Stimulated activated CD4-positive, alpha-beta T cell treated with anti-CD3 and anti-CD28 coated beads, TNF-alpha, amount 100 ng/mL, for 4 hours (primary cell): ENCODE measurements at places on chromosomes 4 and X.

GRCh38 chrX:103356130-103356798, at the start of gene TCEAL9:
TSS of gene TCEAL9 (plus strand) at chrX:103356506. CDS start at chrX:103357685, 1,179 bp downstream.
- DNase-seq, result no peak

GRCh38 chr4:60617731-60618130, 582.4 kb upstream of the ADGRL3 start:
- DNase-seq, result no peak

- DNase-seq, result no peak
Measured at GRCh38 chr4:158786121-158786601, 17.3 kb downstream of the FNIP2 start.

DNA sequence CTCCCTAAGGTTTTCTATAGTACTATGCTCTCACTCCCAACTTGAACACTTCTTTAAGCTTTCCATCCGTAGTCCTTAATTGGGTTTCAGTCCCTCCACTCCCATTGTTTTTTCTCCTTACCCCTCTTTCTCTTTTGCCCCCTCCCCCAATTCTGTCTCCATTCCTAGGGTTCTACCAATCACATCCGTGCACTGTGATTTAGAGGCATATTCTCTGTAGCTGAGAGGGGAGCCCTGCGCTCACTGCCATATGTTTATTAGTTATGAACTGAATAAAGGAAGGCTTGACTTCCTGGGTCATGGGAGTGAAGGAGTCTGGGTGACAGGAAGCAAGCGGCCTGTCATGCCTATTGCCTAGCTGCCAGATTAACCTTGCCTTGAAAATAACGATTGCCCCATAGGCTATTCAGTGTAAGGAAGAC, 471 bp downstream of the MCTS1 start:
- no peak for DNase-seq

- DNase-seq, result no peak
Measured at GRCh38 chrX:83469551-83469950, 38.5 kb upstream of the POU3F4 start.

- DNase-seq, result no peak
Measured at GRCh38 chrX:32448320-32448719, 763.0 kb downstream of the DMD start.

DNA sequence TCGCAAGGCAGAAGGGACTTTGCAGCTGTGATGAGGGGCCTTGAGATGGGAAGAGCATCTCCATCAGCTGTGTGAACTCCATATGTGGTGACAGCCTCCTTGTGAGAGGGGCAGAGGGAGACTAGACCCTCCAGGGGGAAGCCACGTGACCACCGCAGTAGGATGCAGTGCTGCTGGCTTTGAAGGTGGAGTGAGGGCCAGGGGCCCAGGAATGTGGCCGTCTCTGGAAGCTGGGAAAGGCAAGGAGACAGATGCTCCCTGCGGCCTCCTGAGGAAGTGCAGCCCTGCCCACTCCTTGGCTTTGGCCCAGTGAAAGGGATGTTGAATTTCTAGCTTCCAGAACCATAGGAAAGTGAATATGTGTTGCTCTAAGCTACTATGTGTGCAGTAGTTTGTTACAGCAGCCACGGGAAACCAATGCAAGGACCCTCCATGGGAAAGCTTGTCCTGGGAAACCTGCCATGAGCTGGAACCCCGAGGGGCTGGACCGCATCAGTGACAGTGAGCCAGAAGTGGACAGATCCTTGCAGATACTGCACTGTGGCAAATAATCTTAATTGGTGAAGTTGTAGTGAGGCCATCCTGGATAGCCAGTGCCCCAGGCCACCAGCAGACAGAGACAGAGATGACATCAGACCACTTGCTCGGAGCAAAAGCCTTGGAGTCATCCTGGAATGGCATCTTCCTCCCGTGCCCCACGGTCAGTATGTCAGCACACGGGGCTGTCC, 35.4 kb upstream of the SORCS2 start:
- no peak for DNase-seq
